ENCODE measurements at places on chromosomes 5 and 9.

- no peak for DNase-seq
These were observed 24.1 kb downstream of the NDUFA8 start for GRCh38 chr9:122135529-122135859.

GRCh38 chr5:17439956-17440355 is 58.1 kb upstream of the TAF11L2 start:
- DNase-seq: no peak

DNA sequence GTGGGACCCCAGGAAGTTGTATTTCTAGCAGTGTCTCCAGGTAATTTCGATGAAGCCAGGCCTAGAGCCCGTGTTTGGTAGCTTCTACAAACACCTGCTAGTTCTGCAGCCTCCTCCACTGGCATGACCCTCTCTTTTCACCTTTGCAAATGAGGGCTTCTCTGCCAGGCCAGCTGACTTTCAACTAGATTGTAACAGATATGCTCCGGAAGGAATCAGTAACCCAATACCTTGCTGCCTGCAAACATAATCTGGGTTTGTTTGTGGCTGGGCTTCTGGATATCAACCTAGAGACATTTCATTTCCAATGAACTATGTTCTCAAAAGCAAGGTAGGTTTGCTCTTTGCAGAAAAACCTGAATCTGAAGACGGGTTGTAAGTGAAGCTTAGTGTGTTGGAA is 354.8 kb downstream of the DMRT2 start:
- no peak for DNase-seq

DNA sequence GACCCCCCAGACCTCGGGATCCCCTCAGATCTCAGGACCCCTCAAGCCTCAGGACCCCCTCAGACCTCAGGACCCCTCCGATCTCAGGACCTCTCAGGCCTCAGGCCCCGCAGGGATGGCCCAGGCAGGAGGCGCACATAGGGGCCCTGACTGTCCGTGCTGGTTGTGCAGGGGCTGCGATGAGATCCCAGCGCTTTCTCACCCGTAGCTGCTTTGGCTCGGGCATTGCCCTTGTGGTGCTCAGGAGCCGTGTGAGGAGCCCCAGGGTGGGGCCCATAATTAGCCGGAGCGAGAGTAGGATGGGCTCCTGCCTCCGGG is 680 bp upstream of the LPCAT1 start:
- no peak for DNase-seq

DNA sequence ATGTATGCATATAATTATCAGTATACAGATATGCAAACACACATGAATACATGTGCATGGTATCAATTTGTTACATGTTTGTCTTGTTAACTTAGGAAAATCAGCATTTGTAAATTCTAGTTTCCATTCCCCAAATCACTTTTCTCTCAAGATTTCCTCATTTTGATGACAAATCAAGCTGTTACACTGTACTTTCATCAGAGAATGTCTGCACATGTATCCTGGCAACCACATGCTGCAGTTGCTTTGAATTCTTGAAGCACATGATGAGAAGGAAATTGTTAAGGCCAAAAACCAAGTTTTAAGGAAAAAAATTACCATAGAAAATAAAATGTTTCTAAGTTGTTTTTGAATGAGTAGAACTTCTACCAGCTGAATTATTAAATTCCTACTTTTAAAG is 1834.5 kb downstream of the EFNA5 start:
- DNase-seq: no peak

DNA sequence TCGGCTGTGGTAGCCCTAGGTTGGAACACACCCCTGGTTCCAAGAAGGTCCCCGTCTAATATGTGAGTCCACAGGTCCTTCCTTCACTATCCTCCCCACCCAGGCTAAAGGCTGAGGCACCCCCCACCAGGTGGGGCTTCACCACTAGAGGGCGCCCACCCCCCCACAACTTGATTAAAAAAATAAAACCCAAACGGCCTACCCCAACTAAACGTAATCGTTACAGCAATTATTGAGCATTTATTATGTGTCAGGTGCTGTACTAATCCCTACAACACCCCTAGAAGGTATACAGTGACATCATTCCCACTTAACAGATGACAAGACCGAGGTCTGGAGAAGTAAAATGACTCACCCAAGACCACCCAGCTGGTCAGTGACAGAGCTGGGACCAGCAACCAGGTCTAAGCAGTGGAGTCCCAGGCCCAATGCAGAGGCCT is 65.0 kb downstream of the FGF18 start:
- peak; percentile 24 for DNase-seq

- DNase-seq: no peak
These were observed 130.6 kb downstream of the ZNF462 start for GRCh38 chr9:106993603-106994002.

- no peak for DNase-seq
These were observed 1371.1 kb upstream of the ACO1 start for GRCh38 chr9:31013371-31013770.

DNA sequence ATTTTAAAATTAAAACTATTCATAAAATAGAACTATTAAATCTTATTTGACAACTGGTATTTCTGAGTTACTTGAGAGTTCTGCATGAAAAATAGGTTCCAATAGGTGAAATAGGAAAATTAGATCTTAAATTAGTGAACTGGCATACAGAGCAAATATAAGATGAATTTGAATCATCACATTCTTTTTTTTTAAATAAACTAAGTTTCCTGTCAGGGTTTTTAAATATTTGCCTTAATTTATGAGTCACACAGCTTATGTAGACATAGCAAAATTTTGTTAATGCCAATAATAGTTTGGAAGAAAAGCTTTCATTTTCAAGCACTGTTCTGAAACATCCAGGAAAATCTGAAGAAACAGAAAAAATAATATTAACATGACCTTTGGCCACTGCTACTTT is 311.7 kb upstream of the HAPLN1 start:
- no peak for DNase-seq

DNA sequence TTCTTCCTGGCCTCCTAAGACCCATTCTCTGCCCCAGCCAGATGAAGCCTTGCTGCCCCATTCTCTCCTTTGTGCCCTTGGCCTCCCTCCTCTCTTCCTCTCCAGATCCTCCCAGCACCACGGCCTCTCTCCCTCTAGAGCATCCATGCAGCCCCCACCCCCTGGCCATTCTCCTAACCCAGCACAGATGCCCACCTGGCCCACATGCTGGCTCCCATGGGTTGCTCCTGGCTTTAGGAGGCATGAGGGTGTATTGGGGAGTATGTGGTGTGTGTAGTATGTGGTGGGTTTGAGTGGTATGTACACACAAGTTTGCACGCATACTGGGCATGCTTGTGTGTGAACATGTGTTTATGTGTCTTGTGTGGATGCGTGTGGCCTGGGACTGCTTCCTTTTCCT is 47.1 kb downstream of the FOXI1 start:
- DNase-seq: no peak

GRCh38 chr9:116372081-116372673 is 218.6 kb downstream of the PAPPA start:
- DNase-seq: no peak

DNA sequence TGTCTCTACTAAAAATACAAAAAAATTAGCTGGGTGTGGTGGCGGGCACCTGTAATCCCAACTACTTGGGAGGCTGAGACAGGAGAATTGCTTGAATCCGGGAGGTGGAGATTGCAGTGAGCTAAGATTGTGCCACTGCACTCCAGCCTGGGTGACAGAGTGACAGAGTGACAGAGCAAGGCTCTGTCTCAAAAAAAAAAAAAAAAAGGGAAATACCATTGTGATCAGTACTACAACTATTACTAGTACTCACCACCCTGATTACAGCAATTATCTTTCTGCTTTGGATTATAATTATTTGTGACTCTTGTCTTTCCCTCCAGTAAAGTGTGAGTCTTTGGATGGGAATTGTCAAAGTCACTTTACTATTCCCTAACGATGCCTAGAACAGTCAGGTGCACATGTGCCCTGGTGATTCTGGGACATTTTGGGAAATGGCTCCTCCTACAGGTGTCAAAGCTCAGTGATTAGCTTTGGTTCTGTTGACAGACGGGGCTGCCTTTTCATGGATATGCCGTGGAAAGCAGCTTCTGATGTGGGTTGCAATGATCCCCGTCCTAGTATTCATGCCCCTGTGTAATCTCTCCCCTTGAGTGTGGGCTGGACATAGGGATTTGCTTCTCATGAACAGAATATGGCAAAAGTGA is 31.8 kb upstream of the FRRS1L start:
- DNase-seq: no peak

DNA sequence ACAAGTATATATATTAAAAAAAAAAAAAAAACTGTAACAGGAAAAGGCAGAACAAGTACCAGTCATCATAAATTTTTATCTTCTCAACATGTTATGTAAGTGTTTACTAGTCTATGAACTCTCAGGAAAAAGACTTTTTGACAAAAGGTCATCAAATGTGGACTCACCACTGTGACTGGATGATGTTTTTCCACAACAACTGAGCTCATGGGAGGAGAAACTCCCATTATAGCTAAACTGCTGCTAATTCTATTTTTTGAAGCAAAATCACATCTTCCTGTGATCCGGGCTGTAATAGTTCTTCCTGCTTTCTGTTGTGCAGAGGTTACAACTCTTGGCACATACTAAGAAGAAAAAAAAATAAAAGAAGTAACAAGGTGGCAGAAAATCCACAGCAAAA is 39.6 kb downstream of the POC5 start:
- DNase-seq: no peak
